ENCODE measurements at places on chromosomes 12 and 14.

DNA sequence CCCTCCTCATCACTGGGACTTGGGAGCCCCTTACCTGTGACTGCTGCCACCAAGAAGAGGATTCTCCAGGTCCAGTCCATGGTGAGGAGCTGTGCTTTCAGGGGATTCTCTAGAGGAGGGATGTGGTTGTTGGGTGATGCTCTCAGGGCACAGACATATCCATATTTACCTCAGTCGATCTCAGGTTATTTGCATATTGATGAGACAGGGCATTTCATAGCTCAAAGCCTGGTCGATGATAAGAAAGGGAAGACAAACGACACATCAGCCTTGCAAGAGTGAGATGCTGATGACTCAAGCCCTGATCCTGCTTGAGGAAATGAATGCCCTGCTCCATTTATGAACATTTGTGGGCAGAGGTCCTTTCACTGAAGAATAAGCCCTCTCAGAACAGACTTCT lies 981.0 kb downstream of the TMEM121 start:
- DNase-seq = no peak

DNA sequence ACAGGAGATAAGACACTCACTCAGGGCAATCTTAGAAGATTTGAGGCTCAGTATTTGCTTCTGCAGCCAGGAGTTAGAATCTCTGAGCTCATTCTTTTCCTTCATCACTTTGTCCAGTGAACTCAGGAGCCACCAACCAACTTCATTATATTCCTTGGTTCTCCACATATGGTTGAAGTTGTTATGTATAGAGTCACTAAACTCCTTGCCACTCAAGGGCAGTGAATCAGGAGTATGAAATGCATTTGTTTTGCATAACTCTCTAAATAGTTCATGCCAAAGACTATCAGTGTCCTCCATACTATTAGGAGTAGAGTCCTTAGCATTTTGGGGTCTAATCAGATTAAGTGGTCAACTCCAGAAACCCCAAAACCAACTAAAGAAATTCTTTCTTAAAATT lies 150.6 kb downstream of the CCDC59 start:
- no peak for DNase-seq

DNA sequence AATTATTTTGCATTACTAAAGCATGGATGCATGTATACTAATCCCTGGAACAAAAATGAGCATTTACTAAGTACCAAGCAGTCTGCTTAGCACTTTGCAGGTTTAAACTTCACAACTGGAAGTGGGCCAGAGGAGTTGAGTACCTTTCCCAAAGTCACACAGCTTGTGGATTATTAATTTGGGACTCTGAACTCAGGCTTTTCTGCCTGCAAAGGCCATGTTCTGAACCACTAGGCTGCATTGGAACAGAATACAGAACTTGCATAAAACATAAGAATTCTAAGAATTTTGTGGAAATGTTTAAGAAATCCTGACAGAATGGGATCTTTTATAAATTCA lies 132.9 kb upstream of the AMIGO2 start:
- DNase-seq = no peak

- no peak for DNase-seq
These were observed 5.0 kb upstream of the POP5 start for GRCh38 chr12:120586206-120586605.

GRCh38 chr14:25588751-25589150 lies 538.8 kb upstream of the STXBP6 start:
- no peak for DNase-seq

GRCh38 chr14:92902726-92903125 lies 20.2 kb upstream of the CHGA start:
- no peak for DNase-seq

All from amniotic stem cell (primary cell).